Renal pelvis (tissue), 12 donors: ENCODE measurements at places on chromosomes 4 and X. TPM values are rescaled to one million over a fixed set of nuclear protein-coding genes. Genes with fewer than 3 reads are reported as not detected.

- DNase-seq: no peak
Measured at GRCh38 chr4:113826421-113826820, 64.9 kb upstream of the CAMK2D start.

GRCh38 chr4:26402458-26402857 lies 81.6 kb downstream of the RBPJ start:
- no peak for DNase-seq

DNA sequence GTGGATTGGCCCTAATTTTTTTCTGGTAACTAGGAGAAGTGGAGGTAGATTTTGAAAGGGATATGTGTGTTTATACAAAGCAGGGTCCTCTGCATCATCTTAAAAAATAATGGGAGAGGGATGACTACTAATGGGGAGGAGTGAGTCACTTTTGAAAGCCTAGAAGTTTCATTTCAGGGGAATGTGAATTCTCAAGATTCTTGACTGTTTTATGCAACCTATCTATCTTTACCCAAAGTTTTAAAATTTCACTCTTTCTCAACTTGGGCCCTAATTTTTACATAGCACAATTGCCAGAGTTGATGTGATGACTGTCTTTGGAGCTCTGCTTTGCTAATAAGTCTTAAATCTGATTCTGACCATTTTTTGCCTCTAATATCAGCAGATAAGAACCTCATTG lies 445.2 kb downstream of the GRXCR1 start:
- no peak for DNase-seq

- no peak for DNase-seq
Measured at GRCh38 chr4:110609044-110609750, 13.7 kb downstream of the PITX2 start.

GRCh38 chr4:33226133-33226532 lies 2506.0 kb downstream of the PCDH7 start:
- no peak for DNase-seq

GRCh38 chr4:107691378-107691777 lies 28.7 kb downstream of the PAPSS1 start:
- DNase-seq: no peak

DNA sequence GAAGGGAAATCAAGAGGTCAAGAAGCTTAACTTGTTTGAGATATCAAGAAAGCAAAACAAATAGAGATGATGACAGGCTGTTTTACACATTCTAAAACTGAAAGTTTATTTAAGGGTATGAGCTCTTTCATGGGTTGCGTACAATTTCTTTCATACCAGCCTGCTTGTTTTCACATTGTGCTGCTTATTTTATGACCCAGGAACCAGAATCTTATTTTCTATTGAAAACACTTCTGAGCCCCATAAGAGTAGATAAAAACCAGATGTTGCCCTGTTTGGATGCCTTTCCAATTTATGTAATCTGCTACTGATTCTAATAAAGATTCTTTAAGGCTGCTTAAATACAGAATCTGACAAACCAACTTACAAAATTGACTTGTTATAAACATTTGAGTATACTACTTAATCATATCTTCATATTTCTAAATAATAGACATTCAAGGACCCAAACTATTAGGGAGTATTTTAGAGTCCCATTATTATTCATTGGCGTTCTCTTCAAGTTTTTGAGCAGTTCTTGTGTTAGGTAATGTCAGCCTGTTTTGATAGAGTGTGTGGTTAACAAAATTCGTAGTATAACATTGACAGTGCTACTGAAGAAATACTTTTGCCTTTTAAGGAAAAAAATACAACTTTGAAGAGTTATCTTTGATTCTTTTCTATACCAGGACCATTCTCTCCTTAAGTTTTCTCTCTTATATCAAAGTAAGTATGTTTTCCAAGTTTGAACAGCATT lies 74.4 kb downstream of the PDLIM5 start:
- DNase-seq: no peak

DNA sequence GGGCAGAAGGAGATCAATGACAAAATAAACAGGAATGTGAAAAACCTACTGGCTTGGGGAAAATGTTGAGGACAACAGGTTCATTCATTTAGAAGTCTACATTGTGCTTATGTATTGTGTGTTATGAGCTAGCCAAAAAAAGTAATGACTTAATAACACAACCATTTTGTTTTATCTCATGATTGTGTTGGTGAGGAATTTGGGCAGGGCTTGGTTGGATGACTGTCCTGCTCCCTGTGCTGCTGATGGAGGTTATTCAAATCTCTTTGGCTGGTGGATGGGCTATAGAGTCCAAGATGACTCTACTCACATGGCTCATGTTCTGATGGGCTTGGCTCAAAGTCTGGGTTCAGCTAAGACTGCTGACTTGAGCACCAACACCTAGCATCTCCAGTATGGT lies 116.3 kb downstream of the HS3ST1 start:
- DNase-seq: no peak

GRCh38 chr4:70808151-70808550 lies 31.5 kb downstream of the GRSF1 start:
- DNase-seq: no peak

- no peak for DNase-seq
Measured at GRCh38 chrX:39952989-39953388, 144.8 kb downstream of the BCOR start.

DNA sequence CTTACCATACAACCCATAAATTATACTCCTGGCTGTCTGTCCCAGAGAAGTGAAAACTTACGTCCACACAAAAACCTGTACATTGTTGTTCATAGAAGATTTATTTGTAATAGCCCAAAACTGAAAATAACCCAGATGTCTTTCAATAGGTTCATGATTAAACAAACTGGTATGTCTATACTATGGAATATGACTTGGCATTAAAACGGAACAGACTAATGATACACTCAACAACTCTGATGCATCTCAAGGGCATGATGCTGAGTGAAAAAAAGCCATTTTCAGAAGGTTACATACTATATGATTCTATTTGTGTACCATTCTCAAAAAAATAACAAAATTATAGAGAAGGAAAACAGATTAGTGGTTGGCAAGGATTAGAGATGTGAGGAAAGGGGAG lies 11.6 kb upstream of the MND1 start:
- DNase-seq: no peak

DNA sequence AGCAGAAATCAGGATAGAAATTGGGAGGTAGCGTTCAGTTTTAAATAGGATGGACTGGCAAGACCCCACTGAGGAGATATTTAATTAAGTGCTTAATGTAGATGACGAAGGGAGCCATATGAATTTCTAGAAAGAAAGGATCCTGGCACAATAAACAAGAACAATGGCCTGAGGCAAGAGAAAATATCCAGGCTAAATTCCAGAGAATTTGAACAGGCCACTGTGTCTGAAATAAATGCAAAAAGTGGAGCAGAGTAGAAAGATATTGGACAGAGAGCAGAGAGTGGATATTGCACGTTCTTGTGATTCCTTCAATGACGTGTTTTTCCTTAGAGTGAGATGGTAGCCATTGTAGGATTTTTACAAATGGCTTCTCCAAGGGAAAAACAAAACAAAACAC lies 1504.8 kb downstream of the C4orf33 start:
- DNase-seq: no peak

GRCh38 chr4:2292646-2293108 lies 30.8 kb upstream of the MXD4 start:
- peak; percentile 48 for DNase-seq

DNA sequence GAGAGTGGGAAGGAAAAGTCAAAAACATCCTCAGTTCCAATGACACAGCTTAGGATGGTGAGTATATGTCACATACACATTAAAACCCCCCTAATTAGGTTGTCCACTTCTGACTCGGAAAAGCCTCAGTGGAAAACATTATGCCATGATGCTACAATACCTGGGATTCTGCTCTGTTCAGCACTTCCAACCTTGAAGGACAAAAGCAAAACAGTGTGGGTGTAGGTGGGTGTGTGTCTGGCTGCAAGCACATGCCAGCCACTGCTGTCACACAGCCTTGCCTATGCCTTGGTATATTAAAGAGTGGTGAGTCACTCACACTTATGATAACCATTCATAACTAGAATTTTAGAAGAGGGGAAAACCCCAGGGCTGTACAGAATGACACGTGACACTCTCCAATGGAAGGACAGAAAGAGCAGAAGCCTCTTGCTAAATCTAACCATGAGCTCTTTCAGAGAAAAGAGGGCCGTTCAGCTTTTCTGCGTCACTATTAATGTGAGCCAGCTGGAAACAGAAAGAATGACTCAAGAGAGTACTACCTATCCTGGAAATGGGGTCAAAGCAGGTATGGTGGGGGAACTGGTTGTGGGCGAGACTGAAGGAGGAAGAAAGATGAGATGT lies 159.6 kb downstream of the TET2 start:
- no peak for DNase-seq

DNA sequence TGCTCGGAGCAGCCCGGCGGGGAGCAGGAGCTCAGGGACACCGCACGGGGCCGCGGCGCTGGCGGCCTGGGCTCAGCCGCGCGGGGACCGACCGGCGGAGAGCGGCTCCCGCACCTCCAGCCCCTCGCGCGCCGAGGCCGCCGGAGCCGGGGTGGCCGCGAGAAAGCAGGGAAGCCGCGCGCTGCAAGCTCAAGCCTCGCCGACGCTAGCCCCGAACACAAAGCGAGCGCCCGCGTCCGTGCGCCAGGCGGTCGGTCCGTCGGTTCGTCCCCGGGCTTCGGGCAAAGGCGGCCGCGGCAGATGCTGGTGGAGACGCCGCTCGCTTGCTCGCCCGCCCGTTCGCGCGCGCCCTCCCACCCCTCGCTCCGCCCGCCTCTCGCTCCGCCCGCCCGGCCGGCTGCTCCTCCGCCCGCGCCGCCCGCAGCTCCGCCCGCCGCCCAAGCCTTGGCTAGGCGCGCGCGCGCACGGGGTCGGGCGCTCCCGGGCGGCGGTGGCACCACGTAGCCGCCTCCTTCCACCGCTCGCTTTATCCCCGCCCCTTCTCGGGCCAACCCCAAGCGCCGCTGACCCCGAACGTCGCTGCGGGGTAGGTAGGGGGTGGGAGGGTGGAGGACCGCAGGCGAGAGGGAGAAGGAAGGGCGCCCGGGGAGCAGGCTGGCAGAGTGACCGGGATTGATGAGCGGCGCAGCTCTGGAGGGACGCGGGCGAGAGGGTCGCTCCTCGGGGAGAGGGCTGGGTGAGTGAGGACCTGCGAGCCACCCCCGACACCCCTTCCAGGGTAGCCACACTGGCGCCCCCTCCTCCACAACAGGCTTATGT lies at the start of gene TSPAN5:
TSS of gene TSPAN5 (minus strand) at position 325 of the 819 bp plus-strand sequence.
- peak; percentile 73 for DNase-seq

DNA sequence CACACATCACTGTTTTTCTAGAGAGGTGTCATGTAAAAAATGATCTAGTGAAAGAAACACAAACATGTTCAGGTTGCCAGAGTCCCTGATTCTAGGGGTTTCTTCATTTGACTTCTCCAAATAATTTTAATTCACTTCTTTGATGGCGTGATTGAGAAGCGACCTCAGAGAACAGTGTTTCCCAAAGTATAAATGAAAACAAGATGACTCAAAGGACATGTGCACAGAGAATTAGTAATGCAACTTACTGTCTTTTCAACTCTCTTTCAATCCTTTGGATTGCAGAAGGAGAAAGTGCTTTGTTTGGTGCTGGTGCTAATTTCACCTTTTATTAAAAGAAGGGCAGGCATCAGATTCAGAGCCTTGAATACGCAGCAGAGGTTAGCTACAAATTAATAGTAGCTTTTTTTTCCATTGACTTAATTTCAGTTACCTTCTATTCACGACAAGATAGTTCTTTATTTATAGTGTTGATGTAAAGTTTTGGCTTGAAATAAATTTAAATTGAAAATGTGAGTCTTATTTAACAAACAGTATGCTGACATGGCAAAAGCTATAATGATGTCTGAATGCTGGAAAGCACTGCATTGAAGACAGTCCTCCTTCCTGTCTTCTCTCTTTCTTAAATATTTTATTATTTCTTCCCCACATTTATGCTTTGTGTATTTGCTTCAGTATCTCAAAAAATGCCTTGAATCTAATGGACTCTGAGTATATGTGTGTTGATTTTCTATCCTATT lies 85.1 kb downstream of the SLC10A7 start:
- no peak for DNase-seq

DNA sequence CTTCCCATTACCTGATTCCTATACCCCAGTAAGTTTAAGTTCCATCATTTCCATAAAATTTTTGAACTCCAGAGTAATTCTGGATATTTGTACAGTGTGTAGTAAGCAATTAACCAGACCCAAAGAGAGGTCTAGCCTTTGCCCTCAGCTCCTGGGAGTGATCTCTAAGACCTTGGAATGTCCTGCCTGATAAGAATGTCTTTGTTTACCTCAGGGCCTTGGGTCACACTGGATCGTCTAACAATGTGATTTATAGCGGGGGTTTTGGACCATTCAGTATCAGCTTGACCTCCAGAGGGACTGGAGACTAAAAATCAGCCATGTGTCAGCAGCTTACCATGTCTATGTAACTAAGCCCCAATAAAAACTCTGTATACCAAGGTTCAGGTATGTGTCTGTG lies 330.9 kb upstream of the PPP1R2C start:
- no peak for DNase-seq

GRCh38 chr4:340011-340410 lies 2.4 kb downstream of the ZNF141 start:
- DNase-seq: no peak

DNA sequence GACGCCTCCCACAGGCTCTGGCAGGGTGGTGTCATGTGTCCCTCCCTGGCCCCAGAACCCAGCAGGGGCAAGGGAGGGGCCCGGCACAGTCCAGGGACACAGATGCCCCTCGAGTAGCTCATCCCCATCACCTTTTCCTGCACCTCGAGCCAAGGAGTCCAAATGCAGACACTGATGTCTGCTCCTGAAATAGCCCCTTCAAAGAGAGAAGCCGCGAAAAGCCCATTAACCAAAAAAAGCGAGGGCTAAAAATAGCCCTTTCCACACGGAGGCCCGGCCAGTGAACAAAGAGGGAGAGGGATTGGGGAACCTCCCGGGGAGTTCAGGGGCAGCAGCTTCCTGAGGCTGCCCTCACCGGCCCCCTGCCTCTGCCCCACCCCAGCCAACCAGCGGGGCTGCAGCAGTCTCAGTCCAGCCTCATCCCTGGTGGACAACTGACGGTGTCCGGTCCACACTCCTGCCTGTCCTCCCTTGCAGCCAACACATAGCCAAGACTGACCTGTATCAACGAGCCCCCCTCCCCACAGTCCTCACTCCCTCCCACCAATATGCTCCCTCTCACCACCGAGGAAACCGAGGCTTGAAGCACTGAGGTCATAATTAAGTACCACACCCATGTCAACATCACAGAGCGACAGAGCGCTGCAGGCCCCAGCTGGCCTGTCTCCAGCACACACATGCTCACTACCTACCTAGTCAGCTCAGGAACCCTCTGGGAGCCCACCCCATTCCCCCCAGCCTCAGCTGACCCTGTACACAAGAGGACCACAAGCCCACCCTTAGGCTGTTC lies 23.9 kb downstream of the WDR1 start:
- no peak for DNase-seq

GRCh38 chr4:99945718-99946355 lies 581 bp downstream of the DNAJB14 start:
- DNase-seq: peak; percentile 36

- DNase-seq: peak; percentile 72
Measured at GRCh38 chr4:6893449-6894085, 16.1 kb upstream of the TBC1D14 start.

The LRCH2 gene
- 11.6 TPM for polyA plus RNA-seq

The FAM184B gene
- polyA plus RNA-seq: 0.77 TPM

The TRO gene
- 124 TPM for polyA plus RNA-seq

The CT45A3 gene
- polyA plus RNA-seq: not detected

The KANTR gene
- 20.8 TPM for polyA plus RNA-seq

The AMTN gene
- not detected for polyA plus RNA-seq

The PNMA5 gene
- 0.36 TPM for polyA plus RNA-seq

The SORCS2 gene
- 11.1 TPM for polyA plus RNA-seq
